ENCODE measurements at places on chromosomes 5 and 9.
A peak's percentile ranks its signal among the peaks of the same experiment; 100 is the strongest.

DNA sequence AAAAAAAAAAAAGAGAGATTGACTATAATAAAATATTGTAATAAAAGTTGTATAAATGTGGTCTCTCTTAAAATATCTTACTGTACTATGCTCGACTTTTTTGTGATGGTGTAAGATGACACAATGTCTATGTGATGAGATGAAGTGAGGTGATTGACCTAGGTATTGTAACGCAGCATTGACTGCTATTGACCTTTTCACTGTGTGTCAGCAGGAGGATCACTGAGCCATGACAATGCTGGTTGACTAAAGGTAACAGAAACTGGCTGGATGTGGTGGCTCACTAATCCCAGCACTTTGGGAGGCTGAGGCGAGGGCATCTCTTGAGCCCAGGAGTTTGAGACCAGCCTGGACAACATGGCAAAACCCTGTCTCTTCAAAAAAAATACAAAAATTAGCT lies 78.6 kb upstream of the MYO10 start:
- no peak for DNase-seq

DNA sequence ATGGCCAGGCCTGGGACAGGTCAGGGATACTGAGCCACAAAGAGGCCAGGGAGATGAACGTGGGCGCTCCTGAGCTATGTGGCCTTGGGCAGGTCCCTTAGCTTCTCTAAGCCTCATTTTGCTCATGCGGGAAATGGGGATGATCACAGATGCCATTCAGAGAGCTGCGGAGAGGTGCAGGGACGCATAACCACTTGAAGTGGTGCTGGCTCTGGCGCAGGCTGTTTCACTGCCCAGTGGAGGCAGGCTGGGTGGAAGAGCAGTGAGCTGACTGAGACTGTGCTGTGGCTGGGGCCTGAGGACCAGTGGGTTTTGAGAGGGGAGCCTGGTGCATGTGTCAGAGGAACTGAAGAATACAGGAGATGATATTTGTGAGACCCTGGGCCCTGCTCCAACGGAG lies 18.4 kb downstream of the CXXC5 start:
- no peak for DNase-seq

DNA sequence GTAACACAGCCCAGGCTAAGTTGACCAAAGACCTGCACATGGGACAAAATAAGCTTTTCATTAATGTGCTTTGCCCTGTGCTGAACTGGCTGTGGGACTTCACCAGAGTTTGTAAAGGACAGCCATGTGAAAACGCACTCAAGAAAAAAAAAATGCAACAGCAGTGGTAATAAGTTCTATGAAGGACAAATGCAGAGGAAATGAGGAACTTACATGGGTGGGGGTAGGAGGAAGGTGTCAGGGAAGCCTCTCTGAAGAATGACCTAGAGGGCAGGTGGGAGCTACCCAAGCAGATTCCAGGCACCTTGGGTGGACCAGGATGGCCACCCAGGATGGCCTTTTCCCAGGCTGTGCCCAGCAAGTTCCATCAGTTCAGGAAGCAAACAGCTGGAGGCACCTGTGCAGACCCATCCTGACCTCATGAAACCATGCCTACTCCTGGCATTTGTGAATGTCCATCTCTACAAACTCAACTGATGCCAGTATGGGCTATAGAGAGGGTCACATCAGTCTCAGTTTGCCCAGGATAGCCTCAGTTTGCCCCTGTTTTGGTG lies 6.7 kb upstream of the PHF2 start:
- DNase-seq = no peak

DNA sequence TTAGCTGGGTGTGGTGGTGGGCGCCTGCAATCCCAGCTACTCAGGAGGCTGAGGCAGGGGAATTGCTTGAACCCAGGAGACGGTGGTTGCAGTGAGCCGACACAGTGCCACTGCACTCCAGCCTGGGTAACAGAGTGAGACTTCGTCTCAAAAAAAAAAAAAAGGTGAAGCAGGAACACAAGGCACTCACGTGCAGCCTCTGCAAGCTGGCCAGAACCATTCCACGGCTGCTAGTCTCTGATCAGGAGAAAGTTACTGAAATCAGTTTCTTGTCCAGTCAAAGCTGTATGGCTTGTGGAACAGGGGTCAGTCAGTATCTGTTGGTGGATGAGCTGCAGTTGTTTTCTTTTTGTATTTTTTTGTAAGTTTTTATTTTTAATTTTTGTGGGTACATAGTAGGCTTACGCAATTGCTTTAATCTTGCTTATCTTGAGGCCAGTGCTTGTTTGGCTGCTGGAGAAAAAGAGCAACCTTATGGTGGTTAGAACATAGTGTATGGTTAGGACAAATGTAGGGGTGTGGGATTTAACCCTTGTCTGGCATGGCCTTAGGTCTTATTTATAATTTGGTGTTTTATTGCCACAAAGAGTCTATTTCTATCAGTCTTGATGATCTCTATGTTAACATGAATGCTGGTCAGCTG lies 32.7 kb upstream of the GTF2H2C start:
- no peak for DNase-seq

DNA sequence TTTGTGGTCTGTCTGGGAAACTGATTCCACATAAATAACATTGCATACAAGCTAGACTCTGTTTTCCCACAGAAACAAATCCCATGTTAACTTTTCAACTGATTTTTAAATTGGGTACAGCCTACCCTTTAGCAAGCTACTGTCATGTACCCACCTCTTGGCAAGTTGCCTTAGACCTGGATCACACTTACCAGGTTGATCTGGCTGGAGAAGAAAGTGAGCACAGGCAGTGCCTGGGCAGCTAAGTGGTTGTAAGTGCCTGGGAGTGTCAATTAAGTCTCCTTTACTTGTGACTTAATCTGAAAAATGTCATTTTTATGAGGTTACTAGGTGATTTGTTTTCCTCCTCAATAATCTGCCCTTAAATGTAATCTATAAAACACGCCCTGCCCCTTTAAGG lies 336.4 kb downstream of the ARL15 start:
- DNase-seq = no peak

DNA sequence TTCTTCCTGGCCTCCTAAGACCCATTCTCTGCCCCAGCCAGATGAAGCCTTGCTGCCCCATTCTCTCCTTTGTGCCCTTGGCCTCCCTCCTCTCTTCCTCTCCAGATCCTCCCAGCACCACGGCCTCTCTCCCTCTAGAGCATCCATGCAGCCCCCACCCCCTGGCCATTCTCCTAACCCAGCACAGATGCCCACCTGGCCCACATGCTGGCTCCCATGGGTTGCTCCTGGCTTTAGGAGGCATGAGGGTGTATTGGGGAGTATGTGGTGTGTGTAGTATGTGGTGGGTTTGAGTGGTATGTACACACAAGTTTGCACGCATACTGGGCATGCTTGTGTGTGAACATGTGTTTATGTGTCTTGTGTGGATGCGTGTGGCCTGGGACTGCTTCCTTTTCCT lies 47.1 kb downstream of the FOXI1 start:
- no peak for DNase-seq

DNA sequence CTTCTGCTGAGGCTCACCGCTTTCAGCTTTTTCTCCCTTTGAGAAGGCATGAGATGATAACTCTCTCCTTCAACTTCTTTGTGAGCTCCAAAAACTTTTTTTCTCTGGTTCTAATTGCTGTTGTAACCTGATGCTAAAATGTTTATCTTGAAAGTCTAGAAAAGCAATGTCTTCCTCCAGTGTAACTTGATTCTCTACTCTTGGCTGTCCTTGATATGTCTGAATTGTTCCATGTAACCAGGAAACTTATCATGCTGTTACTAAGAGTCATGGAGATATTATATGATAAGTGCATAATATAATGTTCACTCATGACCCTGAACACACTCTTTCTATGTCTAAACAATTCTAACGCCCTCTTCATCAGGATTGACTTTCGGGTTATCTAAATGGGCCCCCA lies 128.0 kb upstream of the ABCA1 start:
- DNase-seq = no peak

DNA sequence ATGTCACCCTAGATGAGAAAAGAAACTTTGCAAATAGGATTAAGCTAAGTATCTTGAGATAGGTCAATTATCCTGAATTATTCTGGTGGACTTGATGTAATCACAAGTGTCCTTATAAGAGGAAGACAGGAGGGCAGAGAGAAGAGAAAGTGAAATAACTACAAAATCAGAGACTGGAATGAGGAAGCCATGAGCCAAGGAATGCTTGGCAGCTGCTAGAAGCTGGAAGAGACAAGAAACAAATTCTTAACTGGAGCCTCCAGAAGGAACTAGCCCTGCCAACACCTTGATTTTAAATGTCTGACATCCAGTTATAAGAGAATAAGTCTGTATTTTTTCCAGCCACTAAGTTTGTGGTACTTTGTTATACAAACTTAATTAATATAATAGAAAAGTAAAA lies 480.0 kb downstream of the NR2F1-AS1 start:
- no peak for DNase-seq

DNA sequence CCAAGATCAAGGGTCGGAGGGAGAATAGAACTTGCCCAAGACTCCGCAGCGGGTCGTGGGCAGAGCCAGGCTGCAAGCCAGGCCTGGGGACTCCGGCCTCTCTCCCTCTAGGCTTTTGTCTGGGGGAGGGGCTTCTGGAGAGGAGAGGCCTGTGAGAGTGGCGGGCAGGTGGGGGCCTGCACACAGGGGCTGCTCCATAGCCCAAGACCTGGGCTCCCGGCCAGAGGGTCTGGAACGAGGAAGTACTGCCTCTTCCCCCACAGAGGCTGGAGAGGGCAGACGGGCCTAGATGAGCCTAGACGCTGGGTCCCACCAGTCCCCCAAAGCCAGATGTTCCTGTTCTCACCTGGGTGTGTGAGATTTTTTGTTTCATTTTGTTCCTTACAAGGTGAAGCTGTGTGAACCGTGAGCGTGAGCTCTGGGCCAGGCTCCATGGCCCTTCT lies 5.2 kb upstream of the ST6GALNAC6 start:
- DNase-seq = no peak

DNA sequence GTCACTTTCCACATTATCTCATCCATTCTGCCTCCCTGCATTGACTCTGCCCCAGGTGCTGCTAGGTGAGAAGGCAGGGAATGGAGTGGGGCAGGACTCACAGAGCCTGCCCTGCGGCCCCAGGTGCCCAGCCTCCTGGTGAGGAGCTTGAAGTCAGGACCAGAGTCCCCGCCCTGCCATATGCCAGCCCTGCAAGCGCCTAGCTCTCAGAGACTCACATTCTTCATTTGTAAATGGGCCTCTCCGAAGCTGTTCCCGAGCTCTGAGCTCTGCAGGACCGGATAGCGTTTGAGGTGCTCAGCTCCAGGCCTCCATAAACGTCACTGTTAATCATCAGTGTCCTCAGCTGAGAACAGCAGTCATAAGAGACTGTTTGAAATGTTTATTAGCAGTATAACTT lies 75.1 kb upstream of the STXBP1 start:
- DNase-seq = no peak

- no peak for DNase-seq
Observed at GRCh38 chr9:13943176-13943575, 370.8 kb downstream of the NFIB start.

DNA sequence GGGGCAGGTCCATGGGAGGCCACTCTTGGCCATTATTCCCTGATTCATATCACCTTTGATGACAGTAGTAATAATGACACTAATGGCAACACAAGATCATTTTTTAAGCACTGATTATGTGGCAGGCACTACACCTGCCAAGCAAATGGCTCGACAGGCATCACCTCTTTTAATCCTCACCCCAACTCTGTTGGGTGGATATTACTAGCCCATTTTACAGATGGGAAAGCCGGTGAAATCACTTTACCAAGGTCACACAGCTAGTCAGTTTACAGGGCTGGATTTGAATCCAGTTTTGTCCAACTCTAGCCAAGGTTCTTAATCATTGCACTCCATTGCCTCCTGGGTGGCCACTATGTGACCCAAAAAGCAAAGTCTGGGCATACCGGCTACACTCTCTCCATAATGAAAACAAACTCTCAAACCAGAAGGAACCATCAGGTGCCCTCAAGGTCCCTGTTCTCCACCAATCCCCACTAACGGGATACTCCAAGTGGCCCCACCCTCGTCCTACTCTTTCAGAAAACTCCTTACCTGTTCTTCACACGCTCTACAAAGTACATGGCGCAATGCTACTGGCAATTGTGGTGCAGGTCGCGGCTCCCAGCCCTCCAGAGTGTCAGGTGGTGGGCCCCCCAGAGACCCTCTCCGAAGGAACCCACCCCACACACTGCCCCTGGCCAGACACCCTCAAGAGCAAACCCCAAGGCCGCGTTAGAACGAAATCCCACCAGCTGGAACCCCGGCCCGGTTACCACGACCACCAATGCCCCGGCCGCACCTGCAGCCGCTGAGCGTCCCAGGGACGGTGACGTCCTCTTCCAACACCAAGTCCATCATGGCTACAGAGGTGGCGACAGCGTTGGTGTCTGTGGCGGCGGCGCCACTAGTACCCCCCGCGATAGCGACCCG lies 572 bp downstream of the CDK5RAP2 start:
- no peak for DNase-seq

DNA sequence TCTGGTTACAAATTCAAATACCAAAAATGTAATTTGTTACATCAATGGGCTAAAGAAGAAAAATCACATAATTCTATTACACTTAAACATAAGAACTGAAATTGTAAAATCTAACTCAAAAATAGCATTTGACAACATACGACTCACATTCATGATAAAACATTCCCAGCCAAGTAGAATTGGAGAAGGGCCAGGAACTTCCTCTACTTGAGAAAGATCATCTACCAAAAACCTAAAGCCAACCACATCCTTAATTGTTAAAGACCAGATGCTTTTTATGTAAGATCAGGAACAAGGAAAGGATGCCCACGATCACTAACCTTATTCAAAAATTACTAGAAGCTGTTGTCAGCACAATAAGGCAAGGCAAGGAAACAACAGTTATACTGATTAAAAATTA lies 1819.8 kb upstream of the C9orf72 start:
- DNase-seq = no peak

- no peak for DNase-seq
Observed at GRCh38 chr9:109969011-109969410, 189.0 kb downstream of the PALM2AKAP2 start.

DNA sequence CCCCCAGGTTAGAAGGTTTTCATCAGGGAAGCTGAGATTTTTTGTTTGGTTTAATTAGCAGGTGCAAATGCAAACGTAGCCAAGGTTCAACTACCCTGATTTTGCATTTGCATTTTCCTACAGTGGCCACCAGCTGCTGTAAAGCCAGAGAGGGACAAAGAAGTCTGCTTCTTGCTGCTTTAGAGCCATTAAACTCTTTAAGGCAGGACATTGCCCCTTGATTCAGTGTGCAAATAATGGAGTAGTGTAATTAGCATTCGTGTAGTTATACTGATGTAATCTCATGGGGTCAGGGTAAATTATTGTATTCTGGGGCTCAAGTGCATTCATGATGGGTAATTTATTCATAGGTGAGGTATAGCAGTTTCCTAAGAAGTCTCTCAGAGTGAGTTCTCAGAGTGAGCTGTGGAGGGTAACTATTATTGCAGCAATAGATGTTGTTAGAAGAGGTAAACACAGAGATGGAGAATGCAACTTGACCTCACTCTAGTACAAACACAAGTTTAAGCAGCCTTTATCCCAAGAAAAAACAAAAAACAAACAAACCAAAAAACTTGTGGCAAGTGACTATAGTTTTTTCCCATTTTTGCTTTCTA lies 526.5 kb downstream of the KIF4B start:
- no peak for DNase-seq

- peak; percentile 22 for DNase-seq
Observed at GRCh38 chr9:120616966-120617935, 37.3 kb upstream of the CDK5RAP2 start.

GRCh38 chr5:83496626-83497025 lies 25.1 kb downstream of the VCAN start:
- DNase-seq = no peak

- DNase-seq = no peak
Observed at GRCh38 chr5:10745133-10745532, 15.9 kb downstream of the DAP start.

GRCh38 chr5:131109540-131110255 lies 55.4 kb downstream of the HINT1 start:
- DNase-seq = peak; percentile 20

Data from COLO829 (cell line).